ENCODE measurements at places on chromosomes 6 and 20.
A peak's percentile ranks its signal among the peaks of the same experiment; 100 is the strongest.

DNA sequence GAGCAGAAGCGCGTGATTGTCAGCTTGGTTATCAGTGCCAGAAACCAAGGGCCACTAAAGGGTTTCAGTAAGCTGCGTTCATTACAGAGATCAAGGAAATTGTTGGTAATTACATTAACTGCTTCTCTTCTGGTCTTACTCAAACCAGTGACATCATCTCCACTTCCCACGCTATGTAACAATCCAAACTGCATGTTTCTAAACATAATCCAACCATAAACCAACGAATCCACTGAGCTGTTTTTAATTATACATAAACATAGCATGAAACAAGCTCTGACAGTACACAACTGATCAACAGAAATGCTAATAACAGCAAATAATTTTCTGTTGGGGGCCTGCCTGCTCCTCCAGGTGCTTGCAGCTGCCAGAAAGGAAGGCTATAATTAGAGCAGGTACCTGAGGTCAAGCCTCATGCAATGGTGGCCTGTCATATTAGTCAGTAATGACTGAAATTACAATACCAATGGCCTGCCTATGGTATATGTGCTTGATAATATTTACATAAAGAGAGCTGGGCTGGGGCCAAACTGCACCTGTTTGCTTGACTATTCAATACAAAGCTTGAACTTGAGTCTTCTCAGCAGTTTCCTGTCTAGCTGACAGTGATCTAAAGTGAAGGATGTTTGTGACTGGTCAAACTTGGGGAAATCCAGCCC, 40.1 kb downstream of the ILRUN start:
- peak; percentile 75 for DNase-seq

- DNase-seq: peak; percentile 79
These were observed 13.5 kb downstream of the HAO1 start for GRCh38 chr20:7926767-7927166.

DNA sequence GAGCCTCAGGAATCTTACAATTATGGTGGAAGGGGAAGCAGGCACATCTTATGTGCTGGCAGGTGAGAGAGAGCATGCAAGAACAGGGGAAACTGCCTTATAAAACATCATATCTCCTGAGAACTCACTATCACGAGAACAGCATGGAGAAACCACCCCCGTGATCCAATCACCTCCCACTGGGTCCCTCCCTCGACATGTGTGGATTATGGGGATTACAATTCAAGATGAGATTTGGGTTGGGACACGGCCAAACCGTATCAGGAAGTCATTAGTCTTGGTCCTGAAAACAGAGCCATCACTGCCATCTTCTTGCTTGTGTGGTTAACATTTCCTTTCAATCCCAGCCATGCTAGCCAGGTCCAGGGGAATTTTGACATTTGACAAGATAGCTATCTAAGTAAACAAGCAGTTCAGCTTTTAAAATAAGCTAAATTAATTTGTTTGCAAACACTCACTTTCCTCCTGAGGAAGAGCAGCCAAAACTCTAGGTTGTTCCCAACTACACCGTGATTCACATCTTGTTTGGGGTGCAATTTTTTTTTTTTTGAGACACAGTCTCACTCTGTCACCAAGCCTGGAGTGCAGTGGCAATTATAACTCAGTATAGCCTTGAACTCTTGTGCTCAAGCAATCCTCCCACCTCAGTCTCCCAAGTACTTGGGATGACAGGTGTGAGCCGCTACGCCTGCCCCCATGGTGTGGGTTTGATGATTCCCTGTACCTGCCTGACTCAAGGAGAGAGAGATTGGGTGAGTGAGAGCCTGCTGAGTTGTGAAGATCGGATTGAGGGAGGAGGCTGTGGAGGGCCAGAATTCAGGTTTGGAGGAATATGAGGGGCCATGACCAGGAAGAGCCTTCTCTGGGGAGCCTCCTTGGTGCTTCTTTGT, 13.0 kb upstream of the PPP1R14C start:
- DNase-seq: no peak

DNA sequence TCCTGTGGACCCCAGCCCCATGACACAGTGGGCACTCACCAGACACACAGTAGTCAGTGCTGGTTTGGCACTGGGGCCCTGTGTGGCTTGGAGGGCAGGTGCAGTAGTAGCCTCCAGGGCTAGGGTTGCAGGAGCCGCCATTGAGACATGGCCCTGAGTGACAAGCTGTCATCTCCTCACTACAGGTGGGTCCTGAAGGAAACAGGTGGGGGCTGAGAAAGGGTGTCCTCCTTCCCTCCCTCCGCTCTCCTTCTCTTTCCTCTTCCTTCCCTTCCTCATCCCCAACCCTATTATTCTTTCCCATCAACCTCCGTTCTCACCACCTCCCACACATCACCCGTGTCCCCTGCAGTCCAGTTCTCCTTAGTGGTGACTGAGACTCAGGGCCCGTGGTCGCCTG, 10.2 kb downstream of the NOTCH4 start:
- no peak for DNase-seq

DNA sequence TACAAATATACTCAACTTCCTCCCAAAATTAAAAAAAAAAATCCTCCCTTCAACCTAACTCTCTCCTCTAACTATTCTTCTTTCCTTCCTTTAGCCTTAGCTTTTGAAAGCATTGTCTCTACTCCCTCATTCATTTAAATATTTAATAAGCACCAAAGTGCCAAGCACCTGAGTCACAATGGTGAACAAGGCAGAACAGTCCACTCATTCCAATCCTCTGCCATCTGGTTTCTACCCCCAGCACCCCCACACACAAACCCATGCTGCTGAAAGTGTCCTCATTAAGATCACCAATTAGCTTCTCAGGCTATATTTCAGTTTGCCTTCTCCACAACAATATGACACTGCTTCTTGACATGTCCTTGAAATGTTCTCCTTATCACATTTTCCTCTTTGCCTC, 76.3 kb downstream of the DTNBP1 start:
- peak; percentile 7 for DNase-seq

- no peak for DNase-seq
These were observed 3.8 kb downstream of the DIDO1 start for GRCh38 chr20:62922451-62922921.
